ENCODE measurements at places on chromosomes 2 and 18.

- no peak overlapping the region for H3K27ac ChIP-seq
- peaks cover 26% of the 10 kb centered on the region for H3K27me3 ChIP-seq
- H3K4me1 ChIP-seq: no peaks in the 10 kb centered on the region
- no peak overlapping the region for H3K4me3 ChIP-seq
- no peak for DNase-seq
These were observed 43.7 kb downstream of the CD8B2 start for GRCh38 chr2:106530866-106531265.

DNA sequence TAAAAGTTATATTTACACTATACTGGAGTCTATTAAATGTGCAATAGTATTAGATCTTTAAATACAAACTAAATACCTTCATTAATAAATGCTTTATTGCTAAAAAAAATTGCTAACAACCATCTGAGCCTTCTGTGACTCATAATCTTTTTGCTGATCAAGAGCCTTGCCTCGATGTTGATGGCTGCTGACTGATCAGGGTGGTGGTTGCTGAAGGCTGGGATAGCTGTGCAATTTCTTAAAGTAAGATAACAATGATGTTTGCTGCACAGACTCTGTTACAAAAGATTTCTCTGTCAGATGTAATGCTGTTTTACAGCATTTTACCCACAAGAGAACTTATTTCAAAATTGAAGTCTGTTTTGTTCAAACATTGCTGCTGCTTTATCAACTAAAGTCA is 421.4 kb upstream of the CYRIA start:
- H3K27me3 ChIP-seq: no peaks in the 10 kb centered on the region
- no peak overlapping the region for H3K27ac ChIP-seq
- H3K4me1 ChIP-seq: no peaks in the 10 kb centered on the region
- H3K36me3 ChIP-seq: no peaks in the 10 kb centered on the region
- no peak overlapping the region for H3K4me3 ChIP-seq

DNA sequence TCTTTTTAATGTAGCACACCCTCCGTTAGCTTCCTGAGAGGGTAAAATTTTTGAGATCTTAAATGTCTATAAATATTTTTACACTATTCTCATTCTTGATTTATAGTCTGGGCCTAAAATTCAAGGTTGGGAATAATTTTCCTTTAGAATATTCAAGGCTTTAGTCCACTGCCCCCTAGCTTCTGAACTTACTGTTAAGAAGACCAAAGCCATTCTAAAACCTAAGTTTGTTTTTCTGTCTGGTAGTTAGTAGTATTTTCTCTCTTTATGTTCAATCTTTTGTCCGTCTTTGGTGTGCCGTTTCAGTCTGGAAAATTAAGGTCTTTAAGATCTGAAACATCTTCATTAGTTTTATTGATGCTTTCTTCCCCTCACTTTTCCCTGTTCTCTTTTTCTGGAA is 14.5 kb downstream of the OSBPL6 start:
- no peak overlapping the region for H3K27ac ChIP-seq
- no peak overlapping the region for H3K4me3 ChIP-seq
- no peaks in the 10 kb centered on the region for H3K4me1 ChIP-seq
- DNase-seq: no peak

DNA sequence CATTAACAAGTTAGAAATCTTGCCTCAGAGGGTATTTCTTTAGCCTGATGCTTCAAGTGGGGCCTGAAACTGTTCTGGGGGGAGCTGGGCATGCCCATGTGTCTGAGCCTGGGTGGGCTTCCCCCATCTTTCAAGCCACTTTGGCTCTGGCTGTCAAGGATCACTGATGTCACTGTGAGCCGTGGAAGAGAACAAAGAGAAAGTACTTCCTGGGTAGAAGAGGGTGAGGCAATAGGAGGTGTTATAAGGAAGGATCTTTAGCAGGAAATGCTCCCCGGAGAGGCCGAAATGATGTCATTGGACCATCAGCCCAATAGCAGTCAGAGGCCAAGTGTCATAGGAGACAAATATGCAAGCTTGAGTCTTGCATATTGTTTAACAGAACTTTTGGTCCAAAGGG is 228.4 kb upstream of the MEX3C start:
- no peaks in the 10 kb centered on the region for H3K36me3 ChIP-seq
- H3K27me3 ChIP-seq: peaks cover 15% of the 10 kb centered on the region
- DNase-seq: peak; percentile 31
- peak overlapping the region; percentile 16 for H3K4me3 ChIP-seq
- peak overlapping the region; percentile 94 for H3K27ac ChIP-seq
